Activated naive CD4-positive, alpha-beta T cell treated with Interleukin-2 at 50 U/mL for 16 hours (primary cell): ENCODE measurements at places on chromosomes 6 and 20.

- no peak for DNase-seq
These were observed 115.6 kb upstream of the SLC24A3 start for GRCh38 chr20:19096843-19097242.

GRCh38 chr20:40631119-40631631, 57.9 kb downstream of the MAFB start:
- no peak for DNase-seq

DNA sequence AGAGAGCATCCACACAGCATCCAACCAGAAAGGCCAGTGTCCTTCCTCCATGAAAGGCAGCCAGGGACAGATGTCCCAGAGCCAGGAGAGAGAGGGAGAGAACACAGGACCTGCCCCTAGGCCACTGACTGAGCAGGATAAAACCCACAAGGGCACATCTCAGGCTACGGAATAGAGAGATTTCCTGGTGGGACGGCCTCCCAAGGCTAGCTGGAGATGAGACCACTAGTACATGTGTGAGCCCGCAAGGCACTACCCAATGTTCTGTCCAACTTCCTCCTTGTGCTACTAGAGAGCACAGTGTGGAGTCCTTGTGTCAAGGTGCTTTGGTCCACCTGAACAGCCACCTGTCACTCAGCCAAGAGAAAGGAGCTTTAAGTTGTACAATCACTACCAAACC, 44.2 kb downstream of the PLCG1 start:
- DNase-seq = no peak

DNA sequence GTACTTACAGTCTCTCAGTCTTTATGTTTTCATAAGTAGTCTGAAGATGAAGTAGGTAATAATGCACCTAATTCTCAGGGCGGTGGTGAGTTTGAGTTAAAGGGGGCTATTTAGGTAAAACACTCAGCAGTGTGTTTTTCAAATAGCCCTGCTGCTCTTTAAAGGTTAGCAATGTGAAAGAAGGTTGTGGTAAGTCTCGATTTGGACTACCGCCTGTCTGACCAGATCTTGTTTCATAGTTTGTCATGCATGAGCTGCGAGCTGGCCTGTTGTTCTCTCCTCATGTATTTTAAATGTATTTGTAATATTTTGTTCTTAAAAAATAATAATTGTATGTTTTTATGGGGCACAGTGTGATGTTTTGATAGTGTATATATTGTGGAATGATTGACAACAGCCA, 340.2 kb downstream of the DHX35 start:
- DNase-seq = no peak

DNA sequence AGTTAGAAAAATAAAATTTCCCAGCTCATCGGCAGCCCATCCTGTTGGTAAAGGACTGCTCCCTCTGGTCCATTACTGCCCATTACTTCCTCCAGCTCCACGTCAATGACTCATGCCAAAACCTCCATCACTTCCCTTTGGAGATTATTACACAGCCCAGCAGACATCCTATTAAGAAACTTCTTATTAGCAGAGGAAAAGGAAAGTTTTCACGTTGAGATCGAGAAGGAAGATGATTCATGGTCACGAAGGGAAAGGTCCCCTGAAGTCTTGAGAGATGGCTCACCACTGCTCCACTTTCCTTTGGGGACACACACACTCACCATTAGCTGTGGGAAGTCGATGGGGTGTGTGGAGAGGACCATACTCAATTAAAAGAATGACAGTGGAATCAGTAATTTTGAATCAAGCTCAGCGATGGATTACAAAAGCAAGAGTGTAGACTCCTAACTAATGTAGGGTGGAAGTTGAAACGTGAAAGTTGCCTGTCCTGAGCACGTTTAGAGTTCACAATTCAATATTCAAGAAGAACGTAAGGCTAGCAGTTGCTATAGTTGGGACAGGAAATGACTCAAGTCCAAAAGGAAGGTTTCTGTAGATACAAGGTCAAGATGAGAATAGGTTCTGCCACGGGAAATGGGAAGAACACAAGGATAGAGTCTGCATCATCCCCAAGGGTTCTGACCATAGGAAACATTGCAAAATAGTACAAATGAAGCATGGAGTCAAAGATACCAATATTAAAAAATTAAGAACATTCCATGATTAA, 21.6 kb downstream of the SASH1 start:
- no peak for DNase-seq

DNA sequence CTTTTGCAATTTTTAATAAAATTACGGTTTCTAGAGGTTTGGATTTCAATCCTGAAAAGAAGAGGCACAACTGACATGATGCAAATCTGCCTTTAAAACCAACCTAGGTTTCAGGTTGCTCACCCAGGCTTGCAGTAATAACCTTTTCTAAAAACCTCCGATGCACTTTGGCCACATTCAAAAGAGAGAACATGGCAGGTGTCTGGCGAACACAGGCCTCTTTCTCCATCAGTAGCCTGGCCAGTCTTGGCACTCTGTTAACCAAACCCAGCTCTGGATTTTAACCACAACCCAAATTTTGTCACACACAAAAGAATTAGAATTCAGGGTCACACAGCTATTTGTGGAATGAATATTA, 55.8 kb upstream of the MAFB start:
- DNase-seq = no peak

DNA sequence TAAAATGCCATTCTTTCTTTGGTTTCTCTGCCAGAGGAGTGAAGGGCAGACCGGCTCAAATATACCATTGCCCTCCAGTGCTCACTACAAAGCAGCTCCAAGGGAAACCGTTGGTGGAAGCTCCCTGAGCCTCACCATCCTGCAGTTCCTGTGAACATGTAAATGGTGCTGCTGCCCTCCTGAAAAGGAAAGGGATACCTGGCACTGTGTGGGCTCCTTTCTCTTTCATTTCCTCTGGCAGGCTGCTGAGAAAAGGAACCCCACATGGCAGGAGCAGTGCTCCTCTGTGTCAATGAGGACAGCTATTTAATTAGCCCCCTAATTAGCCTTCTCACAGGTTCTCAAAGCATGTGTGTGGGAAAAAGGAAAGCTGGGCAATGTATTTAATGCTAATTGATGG, 142.5 kb downstream of the KLHL32 start:
- DNase-seq = no peak

GRCh38 chr6:154969796-154970195, 25.3 kb upstream of the TIAM2 start:
- DNase-seq = no peak

- DNase-seq = no peak
These were observed 47.4 kb upstream of the FAM83C start for GRCh38 chr20:35339636-35340035.

DNA sequence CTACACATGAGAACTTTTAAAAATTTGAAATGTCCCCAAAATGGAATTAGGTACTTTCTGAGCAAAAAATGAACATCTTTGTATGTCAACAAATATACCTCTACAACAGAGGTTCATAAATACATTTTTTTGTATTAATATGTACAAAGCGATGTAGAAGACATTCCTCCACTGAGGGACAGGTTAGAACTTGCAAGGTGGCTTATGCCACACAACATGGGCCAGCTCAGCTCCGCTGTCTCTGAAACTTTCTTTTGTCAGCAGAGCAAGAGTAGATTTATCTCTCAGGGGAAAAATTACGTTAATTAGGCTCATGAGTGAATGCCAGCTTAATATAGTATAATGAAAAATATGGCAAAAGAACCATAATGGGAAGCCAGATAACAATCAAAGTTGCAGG, 10.6 kb upstream of the TMEM242 start:
- DNase-seq = no peak

DNA sequence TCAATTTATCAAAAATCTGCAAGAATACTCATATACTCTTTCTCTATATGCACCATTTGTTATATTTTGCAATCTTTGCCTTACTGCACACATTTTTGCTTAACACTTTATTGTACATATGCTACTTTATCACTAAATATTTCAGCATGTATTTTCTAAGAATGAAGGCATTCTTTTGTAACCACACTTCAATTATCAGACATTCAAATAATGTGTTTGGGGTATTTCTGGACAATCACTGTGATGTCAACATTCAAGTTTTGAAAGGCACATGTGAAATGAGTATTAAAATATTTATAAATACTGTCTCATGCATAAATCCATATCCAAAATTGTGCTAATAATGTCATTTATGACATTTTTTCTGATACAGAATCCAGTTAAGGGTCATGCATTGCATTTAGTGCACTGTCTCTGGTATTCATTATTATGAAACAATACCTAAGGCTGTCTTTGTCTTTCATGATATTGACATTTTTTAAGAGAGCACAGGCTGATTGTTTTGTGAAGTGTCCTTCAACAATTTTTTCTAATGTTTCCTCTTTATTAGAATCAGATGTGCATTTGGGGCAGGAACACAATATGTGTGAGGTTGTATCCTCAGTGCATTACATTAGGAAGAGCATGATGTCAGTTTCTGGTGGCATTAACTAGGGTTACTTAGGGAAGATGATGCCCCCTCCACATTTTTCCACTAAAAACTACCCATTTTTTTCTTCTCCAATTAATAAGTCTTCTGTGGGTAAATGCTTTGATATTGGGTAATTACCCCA, 105.7 kb downstream of the MTFR2 start:
- no peak for DNase-seq

DNA sequence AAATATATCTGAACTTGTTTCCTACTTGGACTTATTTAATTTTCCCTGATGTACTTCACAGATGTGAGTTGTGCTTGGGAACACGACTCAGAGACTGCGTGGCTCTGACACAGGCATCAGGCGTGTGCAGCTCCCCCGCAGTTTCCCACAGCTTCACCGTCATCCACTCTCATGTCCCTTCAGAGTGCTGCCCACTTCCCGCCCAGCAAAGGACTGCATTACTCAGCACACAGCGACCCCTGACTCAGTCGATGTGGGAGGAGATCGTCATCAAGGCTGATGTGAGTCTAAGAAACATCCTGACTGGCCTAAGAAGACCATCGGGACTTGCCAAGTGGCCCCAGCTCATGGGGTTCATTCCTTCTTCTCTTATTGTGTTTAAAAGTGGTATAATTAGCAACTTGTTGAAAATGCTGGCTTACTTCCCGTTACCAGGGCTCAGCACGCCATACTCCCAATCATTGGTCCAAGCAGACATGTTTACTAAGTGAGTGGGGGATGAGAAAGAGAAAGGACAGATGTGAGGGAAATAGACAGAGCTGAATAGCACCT, 539.4 kb upstream of the JARID2 start:
- peak; percentile 84 for DNase-seq

GRCh38 chr20:63246490-63247288, 7.6 kb downstream of the NKAIN4 start:
- DNase-seq = no peak

DNA sequence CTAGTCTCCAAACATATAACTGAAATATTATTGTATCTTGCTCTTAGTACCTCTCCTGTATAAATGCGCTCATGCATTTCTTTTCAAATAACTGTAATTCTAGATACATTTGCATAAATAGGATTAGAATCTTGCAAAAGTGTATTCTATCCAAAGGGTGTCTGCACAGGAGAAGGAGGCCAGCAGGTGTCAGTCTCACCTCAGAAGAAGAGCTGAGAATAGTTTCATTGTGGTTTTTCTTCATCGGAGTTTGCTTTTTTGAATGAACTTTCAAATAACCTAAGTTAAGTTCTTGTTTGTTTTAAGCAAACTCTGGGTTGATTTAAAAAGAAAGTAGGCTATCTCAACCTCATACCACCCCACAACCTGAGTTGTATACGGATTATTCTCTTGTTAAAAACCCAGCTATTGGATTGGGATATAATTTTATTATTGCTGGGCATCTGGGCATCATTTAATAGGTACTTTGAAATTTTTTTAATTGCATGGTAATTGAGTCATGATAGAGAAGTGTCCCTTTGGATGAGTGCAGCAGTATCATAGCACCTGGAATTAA, 125.0 kb upstream of the MLIP start:
- DNase-seq = no peak

DNA sequence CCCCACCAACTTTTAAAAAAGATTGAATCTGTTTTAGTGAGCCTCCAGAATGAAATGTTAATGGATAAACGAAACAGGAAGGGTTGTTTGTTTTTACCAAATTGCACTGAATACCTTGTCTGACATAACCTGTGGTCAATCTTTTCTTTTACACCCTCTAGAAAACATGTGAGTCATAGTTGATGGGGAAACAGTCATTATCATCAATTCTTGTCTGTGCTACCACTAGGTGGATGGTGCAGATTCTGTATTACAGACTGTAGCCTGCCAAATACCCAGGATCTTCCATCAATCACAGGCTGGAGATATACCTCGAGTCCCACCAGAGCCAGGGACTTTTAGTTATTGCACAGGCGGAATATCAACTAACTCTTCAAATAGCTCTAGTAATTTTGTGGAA, 29.5 kb upstream of the PKIB start:
- DNase-seq = no peak

GRCh38 chr20:43323592-43323991, 133.9 kb upstream of the PTPRT start:
- no peak for DNase-seq

GRCh38 chr20:56517211-56517610, 7.3 kb upstream of the FAM209A start:
- no peak for DNase-seq

DNA sequence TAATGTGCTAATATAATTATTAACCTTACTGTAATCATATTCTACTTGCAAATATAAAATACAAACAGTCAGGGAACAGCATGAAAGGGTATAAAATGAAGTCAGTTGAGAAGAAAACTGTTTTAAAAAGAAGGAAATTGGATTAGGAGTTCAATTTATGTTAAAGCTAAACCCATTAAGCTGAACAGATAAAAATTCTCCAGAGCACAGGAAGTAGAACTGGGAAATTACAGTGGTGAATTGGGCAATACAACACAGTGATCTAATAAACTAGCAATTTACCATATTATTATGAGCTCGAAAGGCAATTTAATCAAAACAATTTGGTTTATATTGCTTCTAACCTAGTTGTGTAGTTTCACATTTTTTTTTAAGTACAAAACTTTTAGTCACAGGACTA, 407.4 kb upstream of the RGS17 start:
- no peak for DNase-seq

DNA sequence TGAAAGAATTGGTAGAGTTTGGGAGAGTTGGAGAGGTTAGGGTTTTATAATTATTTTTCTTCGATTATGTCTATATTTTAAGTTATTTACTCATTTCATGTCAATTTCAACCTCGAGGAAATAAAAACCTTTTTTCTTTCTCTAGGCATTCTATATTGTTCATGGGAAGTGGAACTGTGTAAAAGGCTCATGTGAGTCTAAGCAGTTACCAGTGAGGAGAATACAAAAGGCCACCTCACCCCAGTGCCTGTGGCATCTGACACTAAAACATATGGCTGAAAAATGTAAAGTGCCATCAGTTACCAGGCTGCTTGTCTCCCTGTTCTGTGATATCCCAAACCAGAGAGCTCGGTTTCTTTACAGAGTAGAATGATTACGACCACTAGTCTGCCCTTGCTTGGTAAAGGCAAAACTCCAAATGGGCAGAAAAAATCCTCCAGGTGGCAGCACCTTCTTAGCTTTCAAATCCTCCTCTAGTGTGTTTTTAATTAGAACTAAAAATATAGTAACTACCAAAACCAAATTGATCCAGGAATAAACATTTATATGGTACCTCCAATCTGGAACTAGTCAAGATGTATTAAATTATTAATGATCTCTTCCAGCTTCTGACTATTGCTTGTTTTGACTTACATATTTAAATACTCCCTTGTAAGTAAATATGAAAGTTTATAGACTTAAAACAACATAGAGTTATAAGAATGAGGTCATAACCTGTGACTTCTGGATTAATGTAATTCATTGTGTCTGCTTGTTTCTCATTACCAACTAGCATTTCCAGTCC, 122.6 kb upstream of the MCHR2 start:
- peak; percentile 6 for DNase-seq

GRCh38 chr20:4243071-4243470, 227.7 kb upstream of the RNF24 start:
- no peak for DNase-seq

- no peak for DNase-seq
These were observed 107.0 kb downstream of the KCNQ5 start for GRCh38 chr6:72728706-72729343.

GRCh38 chr6:52790861-52791260, 12.8 kb downstream of the GSTA1 start:
- DNase-seq = no peak
